HS-27A (cell line): ENCODE measurements at places on chromosomes 6 and 20.

GRCh38 chr6:139082370-139082769 lies 52.5 kb upstream of the HECA start:
- no peak for DNase-seq

DNA sequence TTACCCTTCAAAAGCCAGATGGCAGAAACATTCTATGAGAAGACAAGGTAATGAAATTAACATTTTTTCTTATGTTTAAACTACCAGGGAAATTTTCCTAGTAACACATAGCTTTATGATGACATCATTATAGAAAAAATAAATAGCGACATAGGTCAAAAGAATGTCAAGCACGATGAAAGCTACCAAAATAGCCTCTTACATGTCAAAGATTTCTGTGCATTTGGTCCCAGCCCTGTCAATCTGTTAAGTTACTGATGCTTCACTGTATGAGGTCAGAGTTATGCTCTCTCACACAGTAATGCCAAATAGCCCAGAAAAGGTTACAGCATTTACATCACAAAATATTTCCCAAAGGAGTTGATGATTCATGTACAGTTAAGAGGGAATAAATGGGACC lies 199.8 kb upstream of the DEFB112 start:
- DNase-seq, result no peak

DNA sequence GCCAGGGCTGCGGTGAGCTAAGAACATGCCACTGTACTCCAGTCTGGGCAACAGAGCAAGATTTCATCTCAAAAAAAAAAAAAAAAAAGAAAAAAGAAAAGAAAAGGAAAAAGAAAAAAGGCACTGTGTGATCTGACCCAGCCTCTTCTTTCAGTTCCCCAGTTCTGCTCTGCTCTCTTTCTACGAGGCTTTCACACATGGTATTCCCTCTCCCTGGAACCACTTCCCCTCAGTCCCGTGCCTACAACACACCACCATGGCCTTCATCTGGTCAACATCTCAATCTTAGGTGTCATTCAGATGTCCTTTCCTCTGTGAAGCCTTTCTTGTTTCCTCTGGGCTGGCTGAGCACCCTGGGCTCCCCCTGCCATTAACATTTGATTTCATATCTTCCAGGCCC lies 2.3 kb upstream of the DSN1 start:
- DNase-seq, result no peak

DNA sequence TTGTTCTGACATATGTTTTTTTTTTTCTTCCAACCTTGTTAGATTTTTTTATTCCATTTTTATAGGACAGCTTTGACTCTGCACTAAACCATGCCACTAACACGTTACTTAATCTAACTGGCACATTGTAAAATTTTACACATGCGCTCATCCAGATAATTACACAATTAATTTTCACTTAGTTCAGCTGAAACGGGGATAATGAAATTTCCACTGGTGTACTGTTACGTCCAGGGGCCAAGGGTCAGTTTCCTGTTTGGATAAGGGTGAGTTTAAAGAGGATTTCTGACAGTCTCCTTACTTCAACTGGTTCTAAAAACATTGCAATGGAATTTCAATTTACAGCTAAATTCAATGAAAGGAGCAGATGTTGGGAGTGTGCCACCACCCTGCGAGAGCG lies 221.8 kb upstream of the CEP162 start:
- no peak for DNase-seq

GRCh38 chr6:156952401-156952800 lies 175.2 kb downstream of the ARID1B start:
- no peak for DNase-seq

DNA sequence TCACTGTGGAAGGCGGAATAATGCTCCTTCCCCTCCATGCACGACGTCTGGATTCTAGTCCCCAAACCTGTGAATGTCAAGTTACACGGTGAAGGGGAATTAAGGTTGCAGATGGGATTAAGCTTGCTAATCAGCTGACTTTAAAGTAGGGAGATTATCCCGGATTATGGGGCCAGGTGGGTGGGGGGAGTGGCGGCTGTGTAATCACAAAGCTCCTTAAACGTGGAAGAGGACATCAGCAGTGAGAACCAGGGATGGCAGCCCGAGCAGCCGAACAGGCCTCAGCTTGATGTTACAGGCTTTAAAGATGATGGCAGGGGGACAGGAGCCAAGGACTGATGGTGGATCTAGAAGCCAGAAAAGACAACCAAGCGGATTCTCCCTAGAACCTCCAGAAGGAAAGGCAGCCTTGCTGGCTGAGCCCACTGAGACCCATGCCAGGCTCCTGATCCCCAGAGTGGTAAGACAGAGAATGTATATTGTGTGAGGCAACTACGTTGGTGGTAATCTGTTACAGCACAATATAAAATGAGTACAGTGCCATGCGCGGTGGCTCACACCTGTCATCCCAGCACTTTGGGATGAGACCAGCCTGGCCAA lies 117.5 kb downstream of the SCML4 start:
- DNase-seq, result no peak

DNA sequence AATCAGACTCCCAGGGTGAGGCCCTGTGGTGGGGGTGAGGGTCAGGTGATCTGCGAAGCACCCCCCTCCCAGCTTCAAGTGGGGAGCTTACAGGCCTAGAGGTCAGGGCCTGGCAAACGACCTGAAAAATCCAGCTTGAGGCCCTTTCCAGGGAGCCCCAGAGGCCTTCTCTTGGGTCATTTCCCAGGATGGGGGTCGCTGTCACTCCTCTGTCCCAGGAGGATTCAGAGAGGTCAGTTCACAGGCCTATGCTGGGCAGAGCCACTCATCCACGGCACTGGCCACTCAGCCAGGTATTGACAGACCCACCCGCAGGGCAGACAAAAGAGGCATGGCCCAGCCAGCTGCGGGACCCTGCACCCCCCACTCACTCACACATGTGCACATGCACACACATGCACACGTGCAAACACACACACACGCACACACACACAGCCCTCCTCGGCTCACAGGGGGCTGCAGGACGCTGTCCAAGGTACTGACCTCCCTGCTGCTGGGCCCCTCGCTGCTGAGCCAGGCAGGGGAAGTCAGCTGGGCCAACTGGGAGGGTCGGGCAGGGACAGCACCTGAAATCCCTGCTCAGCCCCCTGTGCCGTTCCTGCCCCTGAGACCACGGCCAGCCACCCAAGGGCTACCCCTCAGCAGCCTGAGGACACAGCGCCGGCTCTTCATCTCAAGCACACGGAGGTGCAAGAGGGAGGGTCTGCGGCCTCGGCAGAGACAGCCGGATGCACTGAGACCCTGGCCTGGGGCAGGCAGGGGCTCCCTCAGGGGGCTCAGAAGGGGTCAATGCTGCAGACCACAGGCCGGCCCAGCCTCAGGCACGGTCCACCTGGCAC lies 113.8 kb downstream of the TAF4 start:
- DNase-seq, result no peak

GRCh38 chr6:47420394-47421371 lies 56.9 kb upstream of the CD2AP start:
- DNase-seq, result no peak

GRCh38 chr20:58017231-58017969 lies 211.1 kb downstream of the ANKRD60 start:
- no peak for DNase-seq

DNA sequence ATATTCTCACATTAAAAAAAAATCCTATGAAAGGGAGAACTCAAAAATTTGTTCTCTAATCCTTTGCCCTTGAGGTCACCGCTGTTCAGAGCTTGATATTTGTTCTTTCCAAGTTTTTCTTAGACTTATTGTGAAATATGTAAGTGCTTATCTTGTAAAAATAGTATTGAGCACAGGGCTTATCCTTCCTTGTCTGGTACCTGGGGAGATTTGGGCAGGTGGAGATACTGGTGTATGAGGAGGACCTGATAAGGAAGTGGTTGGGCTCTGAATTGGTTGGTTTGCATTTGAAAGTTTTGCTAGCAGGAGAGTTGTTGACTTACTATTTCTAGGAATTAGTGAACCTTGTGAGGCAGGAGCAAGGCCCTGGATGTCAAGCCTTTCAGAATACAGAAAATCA lies 28.9 kb upstream of the ANKEF1 start:
- DNase-seq, result no peak

DNA sequence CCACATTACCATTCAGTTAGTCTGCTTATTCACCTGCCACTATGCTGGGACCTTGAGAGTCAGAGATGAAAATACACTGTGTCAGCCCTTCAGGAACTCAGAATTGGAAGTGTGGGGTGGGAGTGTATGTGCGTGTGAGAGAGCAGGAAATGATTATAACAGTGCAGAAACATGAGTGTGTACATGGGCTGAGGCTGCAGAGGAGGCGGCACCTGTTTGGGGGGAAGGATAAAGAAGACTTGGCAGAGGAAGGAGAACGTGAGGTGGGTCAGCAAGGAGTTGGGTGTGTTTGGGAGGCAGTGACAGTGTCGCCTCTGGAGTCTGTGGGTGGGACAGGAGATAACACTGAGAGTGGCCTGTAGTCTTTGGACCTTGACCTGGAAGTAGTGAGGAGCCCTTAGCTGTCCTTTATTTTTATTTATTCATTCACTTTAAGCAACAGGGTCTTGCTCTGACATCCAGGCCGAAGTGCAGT lies 3.1 kb downstream of the CHMP4B start:
- DNase-seq, result no peak

GRCh38 chr20:33076662-33077372 lies 2.6 kb upstream of the BPIFB4 start:
- no peak for DNase-seq
